ENCODE measurements at places on chromosomes 3 and 15.

DNA sequence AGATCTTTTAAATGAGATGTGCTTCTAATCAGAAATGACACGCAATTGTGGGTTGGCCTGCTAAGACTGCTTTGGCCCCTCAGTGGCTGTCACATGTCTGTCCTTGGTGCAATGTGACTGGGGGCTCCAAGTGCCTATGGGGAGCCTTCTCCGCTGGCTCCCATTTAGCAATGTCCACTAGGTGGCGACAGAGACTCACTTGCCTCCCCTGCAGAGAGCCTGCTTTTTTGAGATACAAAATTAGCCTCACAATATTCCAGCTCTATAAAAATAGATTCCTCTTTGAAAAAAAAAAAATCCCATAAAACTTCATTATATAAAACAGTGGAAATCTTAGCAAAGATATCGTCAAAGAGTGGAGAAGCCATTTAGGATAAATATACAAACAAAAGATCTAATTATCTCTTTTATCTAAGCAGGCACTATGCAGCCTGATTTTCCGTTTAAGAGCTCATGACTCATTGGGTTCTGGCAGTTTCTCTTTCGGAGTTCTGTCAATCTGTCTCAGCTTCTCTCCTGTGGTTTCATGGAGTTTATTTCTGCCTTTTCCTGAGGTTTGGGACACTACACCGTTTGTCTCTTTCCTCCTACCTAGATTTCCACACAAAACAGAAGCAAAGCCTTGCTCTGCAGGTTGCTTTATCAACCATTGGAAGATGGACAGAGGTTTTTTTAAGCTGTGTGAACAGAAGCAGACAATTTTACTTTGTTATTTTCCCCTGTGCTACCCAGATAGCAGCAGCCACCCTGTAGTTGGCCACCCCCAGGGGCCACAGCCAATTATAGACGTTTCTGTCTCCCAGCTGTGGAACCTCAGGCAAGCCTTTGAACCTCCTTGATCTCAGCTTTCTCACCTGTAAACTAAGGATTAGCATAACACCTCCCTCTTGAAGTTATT, 68.4 kb upstream of the TNFAIP8L3 start:
- DNase-seq, result no peak

DNA sequence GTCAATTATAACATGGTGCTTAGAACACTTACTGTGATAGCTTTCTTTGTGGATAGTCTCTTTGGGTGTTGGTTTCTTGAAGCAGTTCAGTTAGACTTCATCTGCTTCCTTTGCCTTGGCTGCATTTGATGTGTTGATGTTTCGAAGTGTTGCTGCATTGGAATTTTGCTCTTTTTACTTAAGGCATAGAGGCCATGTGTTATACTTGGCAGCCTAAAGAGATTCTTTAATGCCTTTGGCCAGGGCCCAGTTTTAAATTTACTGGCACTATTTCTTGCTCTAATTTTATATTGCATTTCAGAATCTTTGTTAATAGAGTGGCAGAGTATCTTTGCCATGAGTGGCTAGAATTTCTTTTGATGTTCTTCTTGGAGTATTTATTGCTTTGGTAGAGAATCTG, 21.2 kb downstream of the NR1D2 start:
- DNase-seq, result no peak

DNA sequence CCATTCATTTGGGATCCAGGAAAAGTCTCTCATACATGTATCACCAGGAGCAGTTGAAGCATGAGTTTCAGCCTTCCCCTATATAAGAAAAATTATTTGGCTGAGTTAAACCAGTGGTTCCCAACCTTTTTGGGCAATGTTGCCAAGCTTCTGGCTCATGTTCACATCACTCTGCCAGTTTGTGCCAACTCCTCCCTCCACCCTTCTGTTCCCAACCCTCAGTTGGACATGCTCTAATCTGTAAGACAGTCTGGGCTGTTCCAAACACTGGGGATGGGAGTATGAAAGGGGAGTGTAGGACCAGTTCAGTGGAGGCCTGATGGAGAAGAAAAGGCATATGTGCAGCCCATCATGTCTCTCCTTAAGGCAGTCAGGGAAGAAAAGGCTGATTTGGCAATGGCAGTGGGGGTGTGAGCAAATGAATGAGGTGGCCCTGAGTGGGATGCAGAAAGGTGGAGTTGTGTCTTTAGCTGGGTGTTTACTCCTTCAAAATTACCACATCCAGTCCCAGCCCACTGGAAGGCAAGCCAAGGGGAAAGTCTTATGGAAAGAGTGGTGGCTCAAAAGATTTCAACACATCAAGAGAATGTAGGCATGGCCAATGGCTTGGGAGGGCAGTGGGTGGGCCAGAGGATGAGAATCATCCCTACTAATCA, 32.0 kb upstream of the PRICKLE2 start:
- DNase-seq, result no peak

DNA sequence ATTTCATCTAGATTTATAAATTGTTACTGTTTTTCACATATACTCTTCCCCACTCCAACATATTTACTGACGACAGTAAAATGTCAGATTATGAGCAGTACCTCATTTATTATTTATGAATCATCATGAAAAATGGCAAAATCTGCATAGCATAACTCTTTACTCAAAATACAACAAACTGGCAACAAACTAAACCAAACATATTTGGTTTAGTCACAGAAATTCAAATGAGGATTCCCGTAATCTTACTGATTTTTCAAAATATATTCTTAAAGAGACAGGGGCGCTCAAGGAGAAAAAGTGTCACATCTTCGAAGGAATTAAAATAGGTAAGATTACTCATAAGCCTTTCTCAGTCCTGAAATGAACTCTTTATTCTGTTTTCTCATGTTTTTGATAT, 3.0 kb upstream of the GPR87 start:
- DNase-seq, result no peak

DNA sequence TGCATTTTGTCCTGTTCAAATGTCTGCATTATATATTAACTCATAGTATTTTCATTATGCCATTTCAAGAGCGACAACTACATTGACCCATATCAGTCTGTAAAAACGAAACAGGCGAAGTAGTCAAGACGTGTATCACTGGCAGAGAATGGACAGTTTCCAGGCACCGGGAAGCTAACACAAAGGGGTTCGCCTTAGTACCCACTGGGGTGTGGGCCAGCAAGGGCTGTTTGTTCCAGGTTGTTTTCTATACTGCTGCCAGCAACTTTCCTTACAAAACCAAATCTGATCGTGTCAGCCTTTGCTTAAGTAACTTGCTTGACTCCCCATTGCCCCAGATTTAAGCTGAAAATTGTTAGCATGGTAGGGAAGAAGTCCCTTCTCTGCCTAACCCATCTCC, 87.1 kb downstream of the CGNL1 start:
- no peak for DNase-seq

Measured in NCI-H187 (cell line).